NCI-H2107 (cell line): ENCODE measurements at places on chromosomes 13 and 19.

DNA sequence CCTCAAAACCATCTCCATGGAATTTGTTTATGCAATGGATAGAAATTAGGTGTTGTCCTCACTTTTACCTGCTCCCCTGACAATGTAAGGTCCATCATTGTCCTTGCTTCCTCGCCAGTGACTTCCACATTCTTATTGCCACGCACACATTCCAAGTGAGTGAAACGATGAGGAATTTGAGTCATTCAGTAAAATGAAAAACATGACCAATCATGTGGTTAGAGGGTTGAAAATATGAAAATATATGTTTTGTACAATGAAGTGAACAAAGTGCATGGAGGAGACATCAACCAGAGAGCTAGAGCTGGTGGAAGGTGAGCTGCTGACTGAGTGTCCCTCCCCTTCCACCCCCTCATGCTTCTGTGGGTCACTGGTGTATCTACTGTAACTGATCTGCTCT, 91.7 kb downstream of the ATP8A2 start:
- no peak for DNase-seq

DNA sequence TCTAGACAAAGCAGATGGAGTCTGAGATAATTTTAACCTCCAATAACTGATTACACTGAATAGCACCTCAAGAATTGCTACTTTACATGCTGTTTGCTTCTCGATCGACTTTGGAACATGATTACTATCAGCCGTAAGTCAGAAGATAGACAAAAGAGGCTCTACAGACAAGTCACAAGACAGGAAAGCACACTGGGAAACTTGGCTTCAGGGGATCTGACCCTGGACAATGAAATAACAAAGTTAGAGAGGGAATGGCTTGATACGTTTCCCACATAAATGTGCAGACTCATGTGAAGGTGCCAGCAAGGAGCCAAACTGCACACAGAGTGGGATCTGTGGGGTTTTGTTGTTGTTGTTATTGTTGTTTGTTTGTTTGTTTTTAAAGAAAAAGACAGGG, 28.5 kb downstream of the DCLK1 start:
- no peak for DNase-seq

GRCh38 chr13:70457474-70457873, 349.2 kb upstream of the KLHL1 start:
- no peak for DNase-seq

- no peak for DNase-seq
These were observed 24.6 kb upstream of the ATP1A3 start for GRCh38 chr19:42018503-42019193.

DNA sequence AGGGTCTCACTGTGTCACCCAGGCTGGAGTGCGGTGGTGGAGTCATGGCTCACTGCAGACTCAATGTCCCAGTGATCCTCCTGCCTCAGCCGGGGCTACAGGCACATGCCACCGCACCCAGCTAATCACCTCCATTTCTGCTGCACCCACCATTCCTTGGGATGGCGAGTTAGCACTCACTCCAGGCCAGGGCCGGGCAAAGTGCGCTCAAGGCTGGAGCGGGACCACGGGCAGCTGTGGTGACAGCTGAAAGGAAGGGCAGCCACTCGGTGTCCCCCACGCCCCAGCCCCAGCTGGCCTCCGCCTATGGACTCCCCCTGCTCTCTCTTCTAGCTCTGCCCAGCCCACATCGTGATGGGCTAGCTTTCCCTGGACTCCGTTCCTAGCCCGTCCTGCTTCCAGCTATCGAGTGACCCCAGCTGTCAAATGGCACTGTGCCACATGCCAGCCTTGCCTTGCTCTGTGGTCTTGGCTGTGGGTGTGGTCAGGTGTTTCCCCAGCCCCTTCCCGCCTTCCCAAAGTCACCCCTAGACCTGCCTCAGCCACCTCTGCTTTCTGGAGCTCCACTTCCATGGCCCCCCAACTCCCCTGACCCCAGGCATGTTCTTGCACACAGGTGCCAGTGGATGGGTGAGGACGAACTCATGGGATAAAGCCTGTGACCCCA, 4.1 kb downstream of the MICOS13 start:
- no peak for DNase-seq

DNA sequence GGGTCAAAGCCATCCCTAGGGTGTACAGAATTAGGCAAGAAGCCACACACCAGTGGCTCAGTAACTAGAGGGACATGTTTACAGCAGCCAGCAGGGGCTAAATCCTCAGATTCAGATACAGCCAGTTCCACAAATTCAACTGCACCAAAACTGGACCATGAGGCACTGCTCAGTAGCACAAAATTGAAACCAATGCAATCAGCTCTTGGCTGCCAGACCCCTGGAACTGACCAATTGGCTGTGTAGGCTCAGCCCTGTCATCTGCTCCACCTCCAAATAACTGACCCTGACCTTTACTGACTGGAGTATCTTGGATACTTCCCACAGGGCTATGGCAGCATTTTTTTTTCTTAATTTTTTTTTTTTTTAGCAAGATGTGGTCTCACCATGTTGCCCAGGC, 226.5 kb downstream of the FOXO1 start:
- DNase-seq: no peak

GRCh38 chr13:42907745-42908144, 84.3 kb downstream of the EPSTI1 start:
- no peak for DNase-seq

DNA sequence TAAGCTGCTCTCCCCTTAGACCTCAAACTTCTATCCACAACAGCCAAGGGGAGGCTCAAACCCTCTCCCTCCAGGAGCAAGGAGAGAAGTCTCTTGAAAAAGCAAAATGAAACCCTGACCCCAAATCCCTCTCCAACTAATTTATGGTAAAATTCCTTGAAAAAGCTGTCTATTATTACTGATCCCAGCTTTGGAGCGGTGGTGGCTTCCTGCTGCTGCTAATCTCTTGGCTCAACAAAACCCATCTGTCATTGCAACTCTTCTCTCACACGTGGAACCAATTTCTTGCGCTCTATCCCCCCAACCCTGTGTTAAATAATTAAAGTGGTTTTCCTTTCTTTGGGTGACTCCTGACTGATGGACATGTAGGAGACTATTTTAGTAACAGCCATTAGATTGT, 64.1 kb upstream of the OXGR1 start:
- no peak for DNase-seq

GRCh38 chr13:30024125-30024865, 173.9 kb upstream of the UBL3 start:
- DNase-seq: no peak

GRCh38 chr19:43759515-43759914, 4.8 kb upstream of the SMG9 start:
- DNase-seq: no peak

DNA sequence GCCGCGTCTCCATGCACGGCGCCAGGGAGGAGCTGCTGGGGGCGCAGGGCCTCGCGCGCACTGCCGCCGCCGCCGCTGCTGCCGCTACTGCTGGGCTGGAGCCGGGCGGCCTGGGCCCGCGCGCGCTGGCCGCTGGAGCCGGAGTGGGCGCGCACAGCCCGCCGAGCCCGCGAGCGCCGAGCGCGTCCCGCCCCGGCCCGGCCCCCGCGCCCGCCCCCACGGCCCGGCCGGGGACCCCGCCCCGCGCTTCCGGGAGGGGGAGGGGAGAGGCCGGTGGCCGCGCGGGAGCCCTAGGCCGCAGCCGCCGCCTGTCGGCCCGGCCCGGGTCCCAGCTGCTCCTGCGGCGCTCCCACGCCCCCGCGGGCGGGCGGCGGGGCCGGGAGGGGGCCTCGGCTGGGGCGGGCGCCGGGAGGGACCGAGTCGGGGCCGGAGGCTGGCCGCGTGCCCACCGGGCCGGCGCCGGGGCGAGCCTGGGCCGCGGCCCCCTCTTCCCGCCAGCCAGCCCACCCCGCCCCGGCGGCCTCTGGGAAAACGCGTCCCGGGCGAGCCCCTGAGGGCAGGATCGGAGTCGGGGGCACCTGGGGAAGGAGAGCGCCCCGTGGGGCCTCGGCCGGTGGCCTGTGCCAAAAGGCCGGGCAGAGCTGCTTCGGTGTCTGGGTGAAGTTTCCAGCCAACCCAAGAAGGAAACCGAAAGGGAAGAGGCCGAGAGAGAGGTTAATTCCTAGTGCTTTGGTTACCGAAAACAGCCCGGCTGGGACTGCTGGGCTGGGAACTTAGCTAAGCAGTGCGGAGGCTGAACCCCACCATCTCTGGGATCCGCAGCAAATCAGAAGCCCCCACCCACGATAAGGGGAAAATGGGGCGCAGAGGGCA, at the start of gene STK24:
TSS of gene STK24 (minus strand) at position 145 of the 873 bp plus-strand sequence. CDS start 321 bp downstream, outside the sequence.
- DNase-seq: peak; percentile 52

DNA sequence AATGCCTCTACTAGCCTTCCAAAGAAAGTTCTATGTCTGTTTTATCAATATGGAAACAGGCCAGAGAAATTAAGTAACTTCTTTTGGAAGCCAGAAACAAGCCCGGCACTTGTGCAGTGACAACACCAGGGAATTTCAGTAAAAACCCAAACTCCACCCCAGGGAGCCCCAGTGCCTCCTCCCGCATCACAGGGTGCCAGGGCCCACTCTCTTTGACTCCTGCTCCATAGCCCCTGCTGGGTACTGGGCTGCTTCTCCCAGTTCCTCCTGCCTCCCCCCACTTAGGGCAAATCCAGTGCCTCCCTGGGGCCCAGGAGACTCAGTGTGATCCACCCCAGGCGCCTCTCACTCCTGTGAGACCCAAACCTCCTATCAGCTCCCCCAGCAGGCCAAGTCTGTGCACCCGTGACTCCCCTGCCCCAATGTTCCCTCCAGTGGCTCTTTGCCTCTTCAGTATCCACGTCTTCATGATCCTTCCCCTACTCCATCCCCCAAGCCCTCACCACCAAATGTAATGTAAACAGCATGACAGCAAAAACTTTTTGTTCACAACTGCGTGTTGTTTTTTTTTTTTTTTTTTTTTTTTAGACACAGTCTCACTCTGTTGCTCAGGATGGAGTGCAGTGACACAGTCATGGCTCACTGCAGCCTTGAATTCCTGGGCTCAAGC, 2.3 kb upstream of the FFAR3 start:
- DNase-seq: no peak

DNA sequence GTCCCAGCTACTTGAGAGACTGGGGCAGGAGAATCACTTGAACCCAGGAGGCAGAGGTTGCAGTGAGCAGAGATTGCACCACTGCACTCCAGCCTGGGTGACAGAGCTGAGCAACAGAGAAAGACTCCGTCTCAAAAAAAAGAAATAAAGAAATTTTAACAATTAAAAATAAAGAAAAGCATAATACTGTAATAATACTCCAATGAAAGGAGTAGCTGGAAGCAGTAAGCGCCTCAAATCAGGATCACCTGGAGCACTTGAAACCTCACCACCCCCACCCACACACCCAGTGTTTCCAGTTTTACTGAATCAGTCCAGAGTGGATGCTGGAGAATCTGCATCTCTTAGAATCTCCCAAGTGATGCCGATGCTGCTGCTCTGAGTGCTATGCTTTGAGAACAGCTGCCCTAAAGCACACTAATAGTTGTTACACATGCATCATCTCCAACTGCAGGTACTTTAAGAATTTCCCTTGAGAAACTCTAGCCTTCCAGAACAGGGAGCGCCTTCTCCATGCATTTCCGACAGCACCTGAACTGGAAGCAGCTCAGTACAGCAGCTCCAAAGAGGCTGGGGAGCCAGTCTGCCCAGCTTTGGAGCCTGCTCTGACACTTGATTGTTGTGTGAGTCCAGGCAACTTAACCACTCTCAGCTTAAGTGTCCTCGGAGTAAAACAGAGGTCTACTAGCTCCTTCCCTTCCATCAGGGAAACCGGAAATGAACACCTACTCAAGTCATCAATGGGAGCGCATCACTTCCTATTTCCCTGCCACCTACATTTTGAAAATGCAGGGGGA, 2.9 kb downstream of the ABCC4 start:
- DNase-seq: no peak

- no peak for DNase-seq
These were observed 3.1 kb downstream of the CDK8 start for GRCh38 chr13:26257049-26257448.

DNA sequence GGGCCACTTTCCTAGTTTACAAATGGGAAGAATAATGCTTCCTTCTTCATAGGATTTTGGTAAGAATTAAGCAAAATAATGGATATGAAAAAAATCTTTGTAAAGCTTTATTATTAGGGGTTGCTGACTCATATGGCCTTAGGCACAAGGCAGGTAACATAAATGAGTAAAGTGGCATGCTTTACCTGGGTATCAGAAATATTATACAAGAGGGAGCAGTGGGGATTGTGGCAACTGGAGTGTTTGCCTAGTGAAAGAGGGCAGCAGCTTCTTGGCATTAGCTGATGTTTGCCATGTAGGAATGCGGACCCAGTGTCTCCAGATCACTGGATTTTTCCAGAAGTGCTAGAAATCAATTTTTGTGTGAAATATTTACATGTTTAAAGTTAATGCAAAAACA, 19.5 kb downstream of the WDFY2 start:
- DNase-seq: no peak

DNA sequence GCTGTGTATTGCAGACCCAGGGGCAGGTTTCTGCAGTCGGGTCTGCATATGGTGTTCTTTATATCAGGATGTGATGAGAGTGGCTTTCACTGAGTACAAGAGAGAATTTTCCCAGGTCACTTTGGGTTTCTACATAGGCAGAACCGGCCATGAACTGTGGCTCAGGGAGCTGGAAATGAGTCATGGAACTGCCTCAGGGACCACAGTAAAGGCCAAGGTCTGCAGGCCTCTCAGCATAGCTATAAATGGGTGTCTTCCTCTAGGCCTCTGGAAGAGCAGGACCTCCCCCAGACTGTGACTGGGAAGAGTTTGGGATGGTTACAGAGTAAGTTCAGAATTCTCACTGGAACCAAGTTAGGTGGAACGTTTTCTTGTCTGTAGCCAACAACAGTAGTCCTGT, 51.8 kb upstream of the ZNF681 start:
- DNase-seq: no peak

- DNase-seq: no peak
These were observed 5.1 kb upstream of the EPS8L1 start for GRCh38 chr19:55070466-55071128.

GRCh38 chr19:1913781-1914577, 8.8 kb downstream of the ADAT3 start:
- no peak for DNase-seq

DNA sequence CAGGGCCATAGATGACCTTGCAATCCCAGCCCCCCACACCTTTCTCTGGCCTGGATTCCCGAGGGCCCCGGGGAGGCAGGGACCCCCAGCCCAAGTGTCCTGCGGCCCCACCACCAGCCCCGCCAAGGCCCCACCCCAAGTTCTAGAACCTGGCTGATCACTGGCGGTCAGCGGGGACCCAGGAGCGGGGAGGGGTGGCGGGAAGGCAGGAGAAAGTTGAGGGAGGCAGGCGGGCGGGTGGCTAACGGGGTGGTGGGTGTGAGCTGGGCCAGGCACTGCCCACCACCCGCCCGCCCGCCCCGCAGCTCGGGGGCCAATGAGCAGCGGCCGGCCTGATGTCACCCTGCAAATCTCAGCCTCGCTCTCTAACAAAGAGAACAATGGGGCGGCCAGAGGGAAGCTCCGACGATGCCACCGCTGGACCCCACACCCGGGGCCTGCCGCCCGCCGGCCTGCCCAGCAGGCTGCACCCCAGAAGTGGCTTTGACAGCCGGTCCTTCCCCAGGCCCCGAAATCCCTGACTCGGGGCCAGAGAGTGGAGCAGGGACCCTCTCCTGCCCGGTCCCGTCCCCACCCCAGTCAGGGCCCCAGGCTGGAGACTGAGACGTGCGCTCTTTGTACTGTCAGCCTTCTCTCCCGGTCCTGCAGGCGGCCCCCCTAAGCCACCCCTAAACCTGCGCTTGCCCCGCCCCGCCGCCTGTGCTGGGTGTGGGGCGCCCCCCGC, 1.6 kb downstream of the MEX3D start:
- DNase-seq: no peak
